ENCODE measurements at places on chromosomes 3 and 15.

GRCh38 chr3:8648909-8649741, 4.5 kb upstream of the SSUH2 start:
- DNase-seq = no peak

GRCh38 chr3:167913219-167913835, 177.8 kb downstream of the SERPINI1 start:
- DNase-seq = no peak

- DNase-seq = no peak
Observed at GRCh38 chr3:103511891-103512290, 1077.1 kb downstream of the ZPLD1 start.

DNA sequence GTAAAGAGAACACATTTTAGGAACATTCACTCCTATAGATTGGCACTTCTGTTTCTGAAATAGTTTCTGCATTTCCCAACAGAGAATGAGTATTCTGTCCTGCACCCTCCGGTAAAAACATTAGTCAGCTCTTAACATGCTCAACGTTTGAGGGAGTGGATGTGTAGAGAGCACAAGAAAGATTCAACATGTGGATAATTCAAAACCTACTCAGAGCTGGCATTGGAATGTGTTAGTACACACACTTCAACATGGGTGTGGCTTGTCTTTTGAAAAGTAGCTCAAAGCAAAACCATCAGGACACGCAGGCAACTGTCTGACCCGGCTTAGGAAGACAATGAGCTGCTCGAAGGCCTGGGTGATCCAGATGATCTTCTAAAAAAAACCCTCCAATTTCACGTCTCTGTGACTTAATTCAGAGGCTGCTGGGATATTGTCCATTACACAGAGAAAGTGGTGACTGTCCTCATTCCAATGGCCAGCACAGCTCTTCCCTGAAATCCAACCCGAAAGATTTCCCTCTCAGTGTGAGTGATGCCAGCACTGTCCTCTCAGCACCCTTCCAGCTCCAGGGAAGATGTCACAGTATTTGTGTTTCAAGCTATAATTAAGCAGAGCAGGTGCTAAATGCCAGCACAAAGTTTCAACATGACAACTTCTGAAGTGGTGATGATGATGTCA, 18.1 kb downstream of the FBN1 start:
- DNase-seq = no peak

DNA sequence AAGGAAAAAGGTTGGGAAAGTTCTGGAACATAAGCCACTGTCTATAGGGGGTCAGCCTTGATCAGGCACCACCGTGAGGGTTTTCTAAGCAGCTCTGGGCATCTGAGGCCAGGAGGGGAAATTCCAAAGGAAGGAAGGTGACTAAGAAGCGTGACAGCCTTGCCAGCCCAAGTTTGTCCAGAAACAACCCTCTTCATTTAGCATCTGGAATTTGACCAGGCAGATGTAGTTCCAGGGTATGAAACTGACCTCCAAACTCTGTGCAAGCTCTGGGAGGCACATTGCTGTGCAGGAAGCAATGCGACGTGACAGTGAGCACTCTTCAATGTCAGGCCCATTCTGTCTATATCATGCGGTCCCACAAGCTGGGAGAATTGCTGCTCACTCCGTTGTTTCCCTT, 85.4 kb upstream of the TPM1 start:
- no peak for DNase-seq

DNA sequence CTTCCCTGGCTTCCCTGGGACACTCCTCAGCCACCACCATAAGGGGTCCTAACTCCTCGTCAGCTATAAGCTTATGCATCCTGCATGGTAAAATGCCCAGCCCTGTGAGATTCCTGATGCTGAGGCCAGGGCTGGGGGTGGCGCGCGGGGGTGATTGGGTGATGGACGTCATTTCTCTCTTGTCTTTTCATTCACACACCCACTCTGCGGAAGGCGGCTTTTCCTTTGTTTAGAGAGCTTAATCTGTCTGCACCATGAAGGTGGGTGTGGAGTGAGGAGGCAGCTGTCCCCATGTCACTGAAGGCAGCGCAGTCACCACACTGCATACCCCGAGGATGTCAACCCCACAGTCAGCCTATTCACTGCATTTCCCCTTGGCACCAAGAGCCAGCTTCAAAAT, 110.0 kb upstream of the NSMCE3 start:
- no peak for DNase-seq

- no peak for DNase-seq
Observed at GRCh38 chr15:39327005-39327730, 253.7 kb upstream of the THBS1 start.

DNA sequence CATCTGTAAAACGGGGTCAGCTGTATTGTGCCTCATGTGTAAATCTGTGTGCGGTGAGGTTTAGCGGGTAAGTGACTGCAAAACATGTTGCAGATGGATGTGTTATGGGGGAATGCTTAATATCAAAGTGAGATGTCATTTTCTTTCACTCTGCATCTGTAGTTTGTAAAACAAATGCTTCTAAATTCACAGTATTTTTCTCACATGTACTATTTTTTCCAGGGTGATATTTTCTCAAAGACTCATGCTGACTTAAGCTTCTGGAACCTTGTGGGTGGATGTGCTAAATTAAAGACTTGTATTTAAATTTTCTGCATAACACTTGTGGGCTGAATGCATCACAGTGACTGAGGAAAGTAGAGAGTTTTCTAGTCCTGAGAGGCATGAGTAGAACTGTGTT, 115.2 kb upstream of the TP63 start:
- DNase-seq = no peak
